Placental epithelial cell (primary cell): ENCODE measurements at places on chromosomes 2 and 18. TPM values are rescaled to one million over a fixed set of nuclear protein-coding genes. Genes with fewer than 3 reads are reported as not detected.

MC4R gene
- total RNA-seq, result not detected in 2 replicates

UGT1A4 gene
- 0.33 and 0.39 TPM in 2 replicates for total RNA-seq

RBM44 gene
- 0.22 and 1.6 TPM in 2 replicates for total RNA-seq

COLEC11 gene
- total RNA-seq, result 0.39 TPM in 1 of 2 replicates, not detected in the other
